ENCODE measurements at places on chromosomes 12 and 14. TPM values are rescaled to one million over a fixed set of nuclear protein-coding genes. Genes with fewer than 3 reads are reported as not detected.

GRCh38 chr12:6553051-6553868 lies 2.6 kb downstream of the IFFO1 start:
- DNase-seq = no peak

GRCh38 chr12:116304621-116305020 lies 27.1 kb upstream of the MED13L start:
- no peak for DNase-seq

DNA sequence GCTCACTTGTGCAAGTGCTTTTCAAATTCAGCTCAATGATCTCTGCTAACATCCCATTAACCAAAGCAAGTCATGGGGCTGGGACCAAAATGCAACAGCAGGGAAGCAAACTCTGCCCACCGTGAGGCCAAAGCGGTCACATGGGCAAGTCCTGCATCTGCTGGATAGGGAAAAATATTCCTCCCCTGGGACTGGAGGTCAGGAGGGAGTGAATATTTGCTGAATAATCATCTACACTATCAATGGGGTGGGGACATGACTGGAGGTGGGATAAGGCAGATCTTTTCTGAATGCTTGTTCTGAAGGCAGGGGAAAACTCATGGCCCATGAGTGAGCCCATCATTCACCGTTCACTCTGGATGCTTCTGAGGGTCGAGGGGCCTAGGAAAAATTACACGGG lies 45.1 kb upstream of the VRK1 start:
- DNase-seq = no peak

PRIMA1 gene
- total RNA-seq = not detected

FAM222A gene
- total RNA-seq = 2.3 TPM

C1QL4 gene
- not detected for total RNA-seq
